ENCODE measurements at places on chromosomes 12 and 14. TPM values are rescaled to one million over a fixed set of nuclear protein-coding genes. Genes with fewer than 3 reads are reported as not detected.

The KCNK10 gene
- polyA plus RNA-seq = not detected

The MYO1A gene
- 0.23 TPM for polyA plus RNA-seq

The PPP1R1A gene
- polyA plus RNA-seq = 72.4 TPM

The PYGL gene
- 36.2 TPM for polyA plus RNA-seq

The PRORP gene
- polyA plus RNA-seq = 17.5 TPM

The DEPDC4 gene
- 1.0 TPM for polyA plus RNA-seq

The RPS6KA5 gene
- 7.4 TPM for polyA plus RNA-seq

The ERBB3 gene
- 187 TPM for polyA plus RNA-seq

The IL25 gene
- not detected for polyA plus RNA-seq

The DPPA3 gene
- not detected for polyA plus RNA-seq

The SLCO1C1 gene
- polyA plus RNA-seq = 0.29 TPM

The PNN gene
- polyA plus RNA-seq = 89.4 TPM

The PDZRN4 gene
- 2.6 TPM for polyA plus RNA-seq

The VIPAS39 gene
- polyA plus RNA-seq = 23.9 TPM

The KRT85 gene
- not detected for polyA plus RNA-seq

The KLRD1 gene
- polyA plus RNA-seq = 1.3 TPM

The FERMT2 gene
- polyA plus RNA-seq = 85.0 TPM

The MYF6 gene
- 90.3 TPM for polyA plus RNA-seq

The BCAT1 gene
- 51.0 TPM for polyA plus RNA-seq

The KRT4 gene
- not detected for polyA plus RNA-seq

The INSM2 gene
- not detected for polyA plus RNA-seq

The KRT74 gene
- not detected for polyA plus RNA-seq

The NID2 gene
- 71.7 TPM for polyA plus RNA-seq

The GPR84 gene
- polyA plus RNA-seq = 0.15 TPM

The DYRK4 gene
- polyA plus RNA-seq = 19.2 TPM

The SYNDIG1L gene
- 0.05 TPM for polyA plus RNA-seq

The SLC6A13 gene
- 3.1 TPM for polyA plus RNA-seq

The NGB gene
- not detected for polyA plus RNA-seq

The PTPRR gene
- 0.67 TPM for polyA plus RNA-seq

The NXPH4 gene
- polyA plus RNA-seq = 2.8 TPM

The HOXC12 gene
- polyA plus RNA-seq = not detected

The MDP1 gene
- 5.5 TPM for polyA plus RNA-seq

The ATG101 gene
- polyA plus RNA-seq = 24.8 TPM

The RGS6 gene
- polyA plus RNA-seq = 6.0 TPM

The IL26 gene
- not detected for polyA plus RNA-seq

The CLEC2D gene
- polyA plus RNA-seq = 11.7 TPM

The MSI1 gene
- 4.4 TPM for polyA plus RNA-seq

The CEP290 gene
- polyA plus RNA-seq = 12.7 TPM

The GPRC5D gene
- 0.32 TPM for polyA plus RNA-seq
